Stomach (tissue), 19 donors: ENCODE measurements at places on chromosomes 5 and 9. TPM values are rescaled to one million over a fixed set of nuclear protein-coding genes. Genes with fewer than 3 reads are reported as not detected.

Gene SLC46A2
- total RNA-seq: not detected

Gene TTC16
- total RNA-seq: not detected

DNA sequence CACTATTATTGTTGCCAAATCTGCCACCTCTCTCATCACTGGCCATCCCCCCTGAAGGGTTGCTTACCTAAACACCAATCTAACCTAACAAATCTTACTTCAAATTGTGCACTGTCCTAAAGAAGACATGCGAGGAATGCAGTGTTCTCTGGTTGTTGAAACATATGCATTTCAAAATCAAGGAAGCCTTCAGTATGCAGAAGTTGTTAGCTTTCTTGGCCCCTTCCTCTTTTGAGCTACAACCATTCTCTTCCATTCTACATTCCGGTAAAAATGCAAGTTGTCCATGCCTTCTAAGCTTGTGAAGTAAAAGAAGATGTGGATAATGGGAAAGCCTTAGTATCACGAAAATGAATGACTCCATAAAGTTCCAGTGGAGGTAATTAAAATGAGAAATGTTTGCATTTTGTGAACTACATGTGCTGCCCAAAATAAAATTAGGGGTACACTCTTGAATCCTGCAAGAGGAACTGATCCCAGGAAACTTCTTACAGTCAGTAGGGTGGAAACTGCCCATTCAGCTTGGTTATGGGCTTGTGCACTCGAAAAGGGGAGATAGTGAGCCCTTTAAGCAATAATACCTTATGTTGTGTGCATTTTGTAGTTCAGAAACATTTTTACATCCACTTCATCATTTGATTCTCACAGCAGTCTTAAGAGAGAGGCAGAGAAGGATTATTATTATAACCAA is 77.6 kb upstream of the ADRB2 start:
- no peak for DNase-seq
- H3K27me3 ChIP-seq: no peaks in the 10 kb centered on the region

DNA sequence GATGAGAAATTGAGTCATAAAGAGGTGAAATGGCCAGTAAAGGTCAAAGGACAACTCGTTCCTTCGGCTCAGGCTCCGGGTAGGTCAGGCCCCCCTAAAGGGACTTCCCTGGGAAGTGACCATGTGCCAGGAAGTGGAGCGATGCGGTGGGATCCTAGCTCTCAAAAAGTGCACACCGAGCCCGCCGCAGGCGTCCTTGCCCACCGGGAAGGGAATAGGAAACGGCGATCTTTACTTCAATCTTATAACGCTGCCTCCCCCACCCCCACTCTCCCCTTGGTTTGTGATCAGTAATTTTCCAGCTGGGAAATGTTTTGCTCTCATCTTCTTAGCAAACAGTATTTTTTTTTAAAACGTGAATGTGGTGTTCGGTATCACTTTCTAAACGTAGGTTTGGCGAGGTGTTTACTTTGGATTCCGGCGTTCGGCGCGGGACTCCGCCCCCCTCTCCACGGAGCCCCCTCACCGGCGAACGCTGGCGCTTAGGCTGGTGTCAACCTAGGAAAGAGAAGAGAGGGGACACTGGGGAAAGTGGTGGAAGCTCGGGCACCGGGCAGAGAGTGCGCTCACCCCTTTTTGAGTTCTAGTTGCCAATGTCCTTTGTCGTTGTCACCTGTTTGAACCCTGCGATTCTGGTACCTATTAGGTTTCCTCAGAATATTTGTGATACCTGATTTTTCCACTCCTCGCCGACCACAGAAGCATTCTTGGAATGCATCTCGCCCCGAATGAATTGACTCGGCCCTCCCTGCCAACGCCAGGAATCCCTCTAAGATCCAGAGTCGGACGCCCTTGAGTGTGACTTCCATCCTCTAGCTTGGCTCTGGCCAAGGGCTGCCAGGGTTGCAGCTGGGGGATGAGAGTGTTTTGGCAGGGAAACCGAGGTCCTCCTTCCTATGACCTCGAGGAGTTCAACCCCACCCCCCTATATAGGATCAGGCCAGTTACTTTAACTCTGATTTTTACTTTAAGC is 1.8 kb upstream of the KLF4 start:
- H3K4me1 ChIP-seq: peaks cover 47% of the 10 kb centered on the region
- peak overlapping the region; percentile 70 for H3K4me3 ChIP-seq
- H3K27ac ChIP-seq: peak overlapping the region; percentile 92
- peak; percentile 30 for DNase-seq
- H3K27me3 ChIP-seq: peaks cover 21% of the 10 kb centered on the region
